ENCODE measurements at places on chromosomes 3 and 15.

- no peak for DNase-seq
Observed at GRCh38 chr3:169847896-169848295, 21.8 kb downstream of the LRRC31 start.

DNA sequence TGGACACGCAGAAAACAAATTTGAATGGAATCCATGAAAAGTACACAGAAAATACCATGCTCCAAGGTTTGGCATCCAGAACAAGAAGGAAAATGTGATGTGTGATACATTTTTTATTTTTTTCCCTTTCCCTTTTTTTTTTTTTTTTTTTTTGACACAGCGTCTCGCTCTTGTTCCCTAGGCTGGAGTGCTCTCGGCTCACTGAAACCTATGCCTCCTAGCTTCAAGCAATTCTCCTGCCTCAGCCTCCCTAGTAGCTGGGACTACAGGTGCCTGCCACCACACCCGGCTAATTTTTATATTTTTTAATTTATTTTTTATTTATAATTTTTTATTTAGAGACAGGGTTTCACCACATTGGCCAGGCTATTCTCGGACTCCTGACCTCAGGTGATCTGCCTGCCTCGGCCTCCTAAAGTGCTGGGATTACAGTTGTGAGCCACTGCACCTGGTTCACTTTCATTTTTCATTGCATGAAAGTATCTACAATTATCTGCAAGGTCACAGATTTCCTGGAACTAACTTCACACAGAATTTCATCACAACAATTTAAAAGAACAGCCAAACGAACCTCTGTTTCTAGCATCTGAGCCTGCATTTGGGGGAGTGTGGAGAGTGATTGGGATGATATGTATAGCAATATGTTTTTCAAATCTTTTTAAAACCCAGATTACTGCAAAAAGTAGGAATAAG, 8.3 kb downstream of the POU1F1 start:
- DNase-seq = no peak

DNA sequence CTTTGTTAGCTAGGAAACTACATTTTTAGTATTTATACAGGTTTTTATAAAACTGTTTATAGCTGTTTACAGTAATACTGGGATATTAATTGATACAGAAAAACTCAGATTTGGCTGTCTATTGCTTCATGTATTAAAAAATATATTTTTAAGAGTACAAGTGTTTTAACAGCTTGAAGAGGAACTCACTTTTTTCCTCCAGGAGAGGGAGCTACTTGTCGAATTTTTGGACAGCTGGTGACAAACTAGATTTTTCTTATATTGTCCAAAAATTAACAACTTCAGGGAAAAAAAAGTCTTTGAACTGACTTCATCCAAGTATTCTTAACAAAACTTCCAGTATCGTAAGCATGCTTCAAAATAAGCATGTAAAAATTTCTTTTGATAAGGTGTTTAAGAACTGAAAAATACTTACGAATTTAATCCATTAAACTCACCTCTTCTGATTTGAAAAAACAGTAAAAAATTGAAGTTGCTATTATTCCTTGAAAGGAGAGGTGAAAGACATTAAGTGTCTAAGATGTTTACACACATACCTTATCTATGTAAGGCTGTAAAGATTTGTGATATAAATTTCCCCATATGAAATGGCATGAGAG, 4.0 kb downstream of the DIPK2A start:
- DNase-seq = no peak

DNA sequence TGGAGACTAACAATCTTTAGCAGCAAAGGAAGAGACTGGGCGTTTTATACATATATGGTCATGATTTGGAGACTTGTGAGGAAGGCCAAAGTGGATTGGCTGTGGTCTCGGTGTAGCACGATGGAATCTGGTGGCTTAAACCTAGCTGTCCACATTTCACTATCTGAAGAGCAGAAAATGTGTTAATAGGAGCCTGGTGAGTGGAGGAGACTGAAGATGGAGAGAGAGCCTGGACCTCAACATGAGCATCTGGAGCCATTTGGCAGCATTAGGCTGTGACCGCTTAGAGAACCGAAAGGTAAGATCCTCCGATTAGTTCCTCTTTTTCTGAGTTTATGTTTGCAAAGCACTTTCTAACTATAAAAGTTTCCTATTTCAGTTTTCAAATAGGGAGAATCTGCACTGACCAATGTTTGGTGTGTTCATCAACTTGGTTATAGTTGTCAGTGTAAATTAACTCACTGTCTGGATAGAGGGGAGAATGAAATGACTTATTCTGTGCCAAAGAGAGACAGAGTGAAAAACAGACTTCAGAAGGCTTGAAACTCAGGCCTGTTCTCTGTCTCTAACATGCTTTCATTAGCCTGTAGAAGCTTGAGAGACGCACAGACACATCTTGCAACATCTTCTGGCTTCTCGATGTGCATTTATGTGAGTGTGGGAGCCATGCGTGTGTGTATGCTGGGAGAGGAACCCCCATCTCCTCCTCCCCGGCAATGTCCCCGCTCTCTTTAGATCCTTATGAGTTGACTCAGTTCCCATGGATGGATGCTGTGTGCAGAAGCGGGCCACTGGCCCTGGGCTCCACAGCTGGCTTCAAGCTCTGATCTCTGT, 244.7 kb upstream of the TBL1XR1 start:
- DNase-seq = no peak

DNA sequence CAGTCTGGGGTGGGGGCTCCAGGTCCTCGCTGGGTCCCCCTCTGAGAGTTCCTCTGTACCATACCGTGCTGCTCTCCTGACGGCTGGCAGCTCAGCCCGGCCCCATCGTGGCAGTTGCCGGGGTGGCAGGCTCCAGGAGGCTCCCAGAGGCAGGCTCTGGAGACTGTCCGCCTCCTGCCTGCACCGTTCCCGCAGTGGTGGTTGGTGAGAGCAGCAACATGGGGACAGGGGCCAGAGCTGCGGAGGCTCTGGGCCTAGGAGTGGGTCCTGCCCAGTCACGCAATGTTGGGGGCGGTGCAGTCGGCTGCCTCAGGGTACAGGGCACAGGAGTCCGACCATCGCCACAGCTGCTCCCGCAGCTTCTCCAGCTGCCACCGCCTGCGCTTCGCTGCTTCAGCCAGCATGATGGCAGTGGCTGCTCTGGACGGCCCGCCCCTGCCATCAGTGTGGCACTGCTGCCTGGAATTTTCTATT, 492.7 kb downstream of the AGBL1 start:
- DNase-seq = no peak

GRCh38 chr3:11165476-11165875, 11.2 kb downstream of the HRH1 start:
- no peak for DNase-seq

DNA sequence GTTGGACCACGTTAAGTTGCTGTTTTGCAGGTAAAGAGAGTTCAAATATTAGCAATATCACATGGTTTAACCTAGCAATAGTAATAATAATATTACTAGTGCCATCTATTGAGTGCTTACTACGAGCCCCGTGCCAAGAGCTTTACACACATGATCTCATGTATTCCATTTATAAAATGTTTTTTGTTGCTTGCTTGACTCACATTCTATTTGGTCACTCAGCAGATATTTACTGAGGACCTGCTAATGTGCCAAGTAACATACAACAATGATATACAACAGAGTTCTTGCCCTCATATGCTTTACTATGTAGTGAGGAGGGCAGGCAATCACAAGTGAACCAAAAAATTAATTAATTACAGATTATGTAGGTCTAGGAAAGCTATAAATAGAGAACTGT, 36.7 kb downstream of the CTDSPL start:
- DNase-seq = no peak

GRCh38 chr3:159806412-159806811, 182.2 kb upstream of the IL12A start:
- no peak for DNase-seq
